ENCODE measurements at places on chromosomes 3 and 15.

DNA sequence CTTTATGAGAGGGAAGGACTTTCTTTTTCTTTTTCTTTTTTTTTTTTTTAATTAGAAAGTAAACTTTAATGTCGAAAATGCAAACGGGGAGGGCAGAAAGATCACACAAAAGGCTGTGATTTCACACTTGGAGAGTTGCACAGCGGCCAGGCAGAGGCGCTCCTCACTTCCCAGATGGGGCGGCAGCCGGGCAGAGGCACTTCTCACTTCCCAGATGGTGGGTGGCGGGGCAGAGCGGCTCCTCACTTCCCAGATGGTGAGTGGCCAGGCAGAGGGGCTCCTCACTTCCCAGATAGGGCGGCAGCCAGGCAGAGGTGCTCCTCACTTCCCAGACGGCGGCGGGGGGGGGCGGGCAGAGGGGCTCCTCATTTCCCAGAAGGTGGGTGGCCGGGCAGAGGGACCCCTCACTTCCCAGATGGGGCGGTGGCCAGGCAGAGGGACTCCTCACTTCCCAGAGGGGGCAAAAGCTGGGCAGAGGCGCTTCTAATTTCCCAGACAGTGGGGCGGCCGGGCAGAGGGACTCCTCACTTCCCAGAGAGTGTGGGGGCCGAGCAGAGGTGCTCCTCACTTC, 88.6 kb downstream of the ATP2B2 start:
- no peak for DNase-seq

DNA sequence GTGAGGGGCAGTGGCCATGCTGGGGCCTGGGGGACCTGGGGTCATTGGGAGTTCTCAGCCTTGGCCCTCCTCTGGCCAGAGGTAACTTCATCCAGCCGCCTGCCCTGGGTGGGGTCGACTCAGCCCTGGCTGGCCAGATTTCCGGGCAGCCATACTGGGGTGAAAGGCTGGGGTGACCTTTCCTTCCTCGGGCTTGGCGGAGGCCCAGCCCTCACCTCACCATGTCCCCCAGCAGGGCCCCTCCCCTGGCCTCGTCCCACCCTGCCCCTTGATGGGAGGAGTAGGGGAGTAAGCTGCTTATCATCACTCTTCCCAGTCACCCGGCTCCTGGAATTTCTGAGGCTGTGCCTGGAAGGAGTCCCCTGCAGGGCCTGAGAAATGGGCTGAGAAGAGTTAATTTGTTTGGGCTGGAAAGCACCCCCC, 5.4 kb downstream of the SEMA3F start:
- DNase-seq = no peak

GRCh38 chr15:98884894-98885293, 122.7 kb downstream of the PGPEP1L start:
- no peak for DNase-seq

GRCh38 chr15:60520825-60521368, 42.0 kb upstream of the ICE2 start:
- DNase-seq = peak; percentile 76

GRCh38 chr15:62886431-62887071, 156.0 kb upstream of the TPM1 start:
- no peak for DNase-seq

DNA sequence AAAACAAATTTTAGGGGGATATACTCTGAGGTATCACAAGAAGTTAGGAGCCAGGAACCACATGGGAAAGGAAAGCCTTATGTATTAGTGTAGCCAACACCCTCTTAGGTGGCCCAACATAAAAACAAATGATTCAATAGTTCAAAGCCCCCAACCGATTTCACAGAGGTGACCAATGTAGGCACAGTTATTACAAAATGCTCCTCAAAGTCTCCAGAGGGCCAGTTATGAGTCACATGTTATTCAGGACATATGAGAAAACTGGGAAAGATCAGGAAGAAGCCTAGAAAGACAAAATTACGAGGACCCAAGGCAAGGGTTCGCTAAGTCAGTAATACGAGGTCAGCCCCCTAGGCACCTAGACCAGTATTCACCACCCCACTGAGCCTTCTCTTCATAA, 29.9 kb upstream of the FBN1 start:
- no peak for DNase-seq

DNA sequence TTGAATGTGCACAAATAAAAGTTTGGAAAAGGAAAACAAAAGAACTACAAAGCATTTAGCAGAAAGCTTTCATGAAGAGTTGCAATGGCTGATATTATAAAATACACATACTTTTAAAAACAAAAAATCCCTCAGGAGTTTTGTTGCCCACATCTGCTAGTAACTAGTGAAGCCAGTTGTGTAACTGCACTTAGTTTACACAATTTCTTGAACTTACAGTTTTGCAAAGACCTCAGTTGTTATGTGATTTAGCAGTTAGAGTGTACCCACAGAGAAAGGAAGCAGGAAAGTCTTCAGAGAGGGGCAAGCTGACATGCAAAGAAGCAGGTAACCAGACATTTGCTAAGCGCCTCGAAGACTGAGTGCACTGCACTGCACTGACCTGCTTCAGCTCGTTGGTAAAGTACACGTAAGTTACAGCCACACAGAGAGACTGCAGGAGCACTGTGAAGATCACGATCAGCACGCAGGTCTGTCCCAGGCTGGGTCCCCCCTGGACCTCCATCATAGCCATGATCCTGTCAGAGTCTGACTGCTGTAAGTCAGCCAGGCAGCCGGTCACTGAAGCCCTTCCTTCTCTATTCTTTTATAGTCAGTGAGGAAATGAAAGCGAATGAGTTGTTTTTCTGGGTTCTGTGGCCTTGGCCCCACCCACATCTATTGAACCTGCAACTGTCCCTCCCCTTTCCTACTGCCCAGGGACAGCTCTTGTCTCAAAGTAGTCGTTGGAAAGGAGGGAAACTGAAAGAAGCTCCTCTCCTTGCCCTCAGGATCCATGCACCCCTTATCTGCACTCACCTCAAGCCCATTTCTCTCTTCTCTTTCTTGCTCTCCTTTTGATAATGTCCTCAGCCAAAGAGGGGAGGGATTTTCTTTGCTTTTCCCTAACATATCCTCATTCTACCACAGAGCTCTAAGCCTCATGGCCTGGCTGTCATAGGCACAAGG, at the start of gene TNFSF10:
TSS of gene TNFSF10 (minus strand) at position 560 of the 948 bp plus-strand sequence. CDS start at position 514, 46 bp downstream.
- DNase-seq = peak; percentile 33

- no peak for DNase-seq
These were observed 40.8 kb downstream of the EIF2AK4 start for GRCh38 chr15:39974656-39975230.

GRCh38 chr3:139309061-139309591, 34.7 kb upstream of the MRPS22 start:
- no peak for DNase-seq

GRCh38 chr3:143585720-143586456, 262.4 kb downstream of the SLC9A9 start:
- no peak for DNase-seq

- DNase-seq = no peak
These were observed 9.4 kb upstream of the KIF7 start for GRCh38 chr15:89664441-89665350.

DNA sequence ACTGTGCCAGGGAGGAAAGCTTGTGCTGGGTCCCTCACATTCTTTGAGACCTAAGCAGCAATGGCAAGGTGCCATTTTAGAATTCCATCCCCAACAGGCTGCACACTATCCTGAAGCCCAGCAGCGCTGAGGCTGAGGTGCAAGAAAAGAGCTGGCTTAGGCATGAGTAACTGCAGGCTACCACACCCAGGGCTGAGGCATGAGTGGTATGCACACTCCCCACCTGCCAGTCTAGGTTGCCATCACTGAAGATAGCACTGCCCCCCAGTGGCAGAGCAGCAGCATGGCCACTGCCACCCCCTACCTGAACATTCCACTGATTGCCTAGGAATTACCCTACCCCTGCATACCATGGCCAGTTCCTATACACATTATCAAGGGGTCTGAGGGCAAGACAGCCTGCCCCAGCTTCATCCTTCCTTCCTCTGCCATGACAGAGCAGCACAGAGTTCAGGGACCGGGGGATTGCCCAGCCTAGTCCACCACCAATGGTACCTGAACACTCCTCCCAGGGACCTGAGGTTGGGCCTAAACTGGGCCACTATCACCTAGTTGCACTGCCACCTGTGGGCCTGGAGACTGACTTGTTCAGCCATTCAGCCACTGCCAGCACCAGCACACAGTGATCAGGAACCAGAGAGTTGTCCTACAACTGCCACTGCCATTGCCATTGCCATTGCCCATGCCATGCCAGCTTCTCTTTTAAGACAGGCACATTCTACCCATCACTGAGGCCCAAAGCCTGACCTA, 129.8 kb downstream of the SATB1 start:
- no peak for DNase-seq

DNA sequence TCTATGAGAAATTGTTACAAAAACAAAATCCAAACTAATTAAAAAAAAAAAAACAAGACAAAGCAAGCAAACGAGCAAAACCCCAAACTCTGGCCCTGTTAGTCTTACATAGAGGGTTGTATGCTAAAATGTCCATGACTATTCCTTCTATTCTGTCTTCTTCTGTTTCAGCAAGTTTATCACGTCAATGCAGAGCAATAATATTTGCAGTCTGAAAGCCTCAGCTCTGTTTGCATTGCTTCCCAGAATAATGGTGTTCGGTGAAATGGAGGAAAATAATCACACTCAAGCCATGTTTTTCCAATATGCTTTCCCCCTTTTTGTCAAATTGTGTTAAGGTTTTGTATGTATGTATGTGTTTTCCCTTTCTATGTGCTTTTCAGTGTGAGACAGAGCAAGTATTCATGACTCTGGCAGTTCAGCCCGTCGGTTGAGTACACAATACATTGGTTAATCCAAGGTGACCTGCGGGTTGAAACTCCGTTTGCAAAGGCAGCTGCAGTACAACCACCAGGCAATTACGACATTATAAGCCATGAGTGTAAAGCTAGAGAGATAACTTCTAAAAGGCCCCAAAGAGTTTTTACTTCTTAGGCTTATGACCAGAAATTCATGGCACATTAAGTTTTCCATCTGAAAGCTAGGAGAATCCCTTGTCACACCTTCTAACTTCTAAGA, 34.9 kb upstream of the MAGI1 start:
- no peak for DNase-seq

GRCh38 chr3:113165841-113166240, 45.5 kb upstream of the BOC start:
- no peak for DNase-seq
